ENCODE measurements at places on chromosomes 2 and 18. TPM values are rescaled to one million over a fixed set of nuclear protein-coding genes. Genes with fewer than 3 reads are reported as not detected.

GRCh38 chr2:234368861-234369261, 128.0 kb downstream of the ARL4C start:
- peaks cover 20% of the 10 kb centered on the region for H3K4me1 ChIP-seq
- no peak overlapping the region for H3K4me3 ChIP-seq
- H3K27ac ChIP-seq = no peak overlapping the region
- no peaks in the 10 kb centered on the region for H3K27me3 ChIP-seq

DNA sequence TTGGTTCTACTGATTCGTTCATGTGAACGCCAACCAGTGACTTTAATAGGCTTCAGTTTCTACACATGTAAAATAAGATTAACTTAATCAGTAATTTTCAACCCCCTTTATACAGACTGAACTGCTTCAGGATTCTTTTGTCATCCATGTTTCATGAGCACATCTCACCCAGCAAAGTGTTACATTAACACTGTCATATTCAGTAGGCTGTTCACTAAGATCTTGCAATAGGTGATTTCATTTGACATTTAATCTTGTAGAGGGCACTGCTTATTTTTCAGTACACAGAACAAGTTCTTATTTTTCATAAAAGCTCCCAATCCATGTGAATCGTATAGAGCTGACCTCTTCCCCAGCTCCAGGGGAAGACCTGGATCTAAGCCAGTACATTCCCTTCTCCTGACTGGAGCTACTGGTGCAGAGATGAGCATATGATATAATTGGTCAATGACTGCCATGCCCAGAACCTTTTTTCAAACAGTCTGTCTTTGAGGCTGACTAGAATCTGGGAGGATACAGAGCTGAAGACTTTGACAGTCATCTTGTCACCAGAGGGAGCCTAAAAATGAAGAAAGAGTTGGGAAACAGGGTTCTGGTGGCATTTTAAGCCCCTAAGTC, 72.2 kb upstream of the CHRNA1 start:
- H3K4me3 ChIP-seq = no peak overlapping the region
- no peaks in the 10 kb centered on the region for H3K36me3 ChIP-seq
- no peaks in the 10 kb centered on the region for H3K27me3 ChIP-seq
- H3K4me1 ChIP-seq = no peaks in the 10 kb centered on the region

DNA sequence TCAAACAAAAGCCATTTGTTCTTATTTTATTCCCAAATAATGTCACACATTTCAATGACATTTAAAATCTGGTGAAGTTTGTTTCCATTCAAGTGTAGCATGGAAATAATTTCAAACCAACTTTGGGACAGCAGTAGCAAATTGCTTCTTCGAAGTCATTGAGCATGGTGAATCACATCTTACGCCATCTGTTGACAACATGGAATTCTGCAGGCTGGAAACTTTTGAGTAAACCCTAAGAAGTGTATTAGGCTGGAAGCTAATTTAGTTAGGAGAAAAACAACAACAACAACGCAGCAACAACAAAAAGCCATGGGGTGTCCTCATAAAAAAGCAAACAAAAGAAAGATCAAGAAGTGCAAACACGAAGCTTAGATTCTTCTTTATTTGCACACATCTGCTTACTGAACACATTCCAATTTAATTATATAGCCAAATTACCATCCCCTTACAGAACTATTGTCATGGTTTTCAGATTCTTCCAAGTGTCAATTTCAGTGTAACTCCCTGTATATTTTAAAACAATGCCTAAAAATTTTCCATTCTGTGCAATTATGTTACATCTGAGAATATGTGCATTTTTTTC, 659.0 kb upstream of the CDH7 start:
- no peaks in the 10 kb centered on the region for H3K27me3 ChIP-seq
- no peak overlapping the region for H3K27ac ChIP-seq
- no peak overlapping the region for H3K4me3 ChIP-seq
- peak; percentile 1 for DNase-seq
- no peaks in the 10 kb centered on the region for H3K4me1 ChIP-seq
- no peaks in the 10 kb centered on the region for H3K36me3 ChIP-seq

Gene MYOM1
- total RNA-seq = 3.1 TPM

GRCh38 chr2:30583204-30583749, 136.2 kb downstream of the LCLAT1 start:
- H3K36me3 ChIP-seq = no peaks in the 10 kb centered on the region
- no peak overlapping the region for H3K27ac ChIP-seq
- DNase-seq = no peak
- H3K4me3 ChIP-seq = no peak overlapping the region
- H3K4me1 ChIP-seq = peaks cover 20% of the 10 kb centered on the region

DNA sequence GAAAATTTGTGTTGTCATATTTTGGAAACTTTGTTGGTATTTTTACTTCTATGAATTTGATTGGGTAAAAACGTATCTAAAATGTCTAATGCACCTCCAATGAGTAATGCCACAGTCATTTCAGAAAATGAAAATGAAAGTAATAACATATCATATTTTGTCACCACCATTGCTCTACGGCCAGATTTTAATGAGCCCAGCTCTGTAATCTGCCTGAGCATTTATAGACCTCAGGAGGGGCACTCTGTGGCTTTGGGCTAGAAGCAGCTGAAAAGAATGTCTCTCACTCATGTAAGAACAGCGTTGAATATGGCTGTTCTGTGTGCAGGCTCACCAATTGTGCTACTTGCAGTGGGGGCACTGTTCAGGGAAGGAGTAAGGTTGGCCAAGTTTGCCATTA, 32.7 kb upstream of the ABCA12 start:
- no peak overlapping the region for H3K27ac ChIP-seq
- H3K4me3 ChIP-seq = no peak overlapping the region
- DNase-seq = no peak

Gene CHST9
- under 0.01 TPM for total RNA-seq

Gene IL18R1
- total RNA-seq = 2.2 TPM

All from thyroid gland (tissue), 4 donors.